ENCODE measurements at places on chromosomes 4 and X. TPM values are rescaled to one million over a fixed set of nuclear protein-coding genes. Genes with fewer than 3 reads are reported as not detected.
A peak's percentile ranks its signal among the peaks of the same experiment; 100 is the strongest.

- H3K27me3 ChIP-seq, result no peaks in the 10 kb centered on the region
- no peak overlapping the region for H3K27ac ChIP-seq
- H3K36me3 ChIP-seq, result no peaks in the 10 kb centered on the region
- no peak overlapping the region for H3K4me3 ChIP-seq
- DNase-seq, result no peak
- no peaks in the 10 kb centered on the region for H3K4me1 ChIP-seq
Observed at GRCh38 chr4:177860171-177860570, 417.9 kb upstream of the AGA start.

- H3K27me3 ChIP-seq, result no peaks in the 10 kb centered on the region
- no peak overlapping the region for H3K4me3 ChIP-seq
- H3K36me3 ChIP-seq, result no peaks in the 10 kb centered on the region
- no peaks in the 10 kb centered on the region for H3K4me1 ChIP-seq
- no peak overlapping the region for H3K27ac ChIP-seq
- DNase-seq, result no peak
Observed at GRCh38 chrX:111492085-111492484, 19.4 kb upstream of the SERTM2 start.

DNA sequence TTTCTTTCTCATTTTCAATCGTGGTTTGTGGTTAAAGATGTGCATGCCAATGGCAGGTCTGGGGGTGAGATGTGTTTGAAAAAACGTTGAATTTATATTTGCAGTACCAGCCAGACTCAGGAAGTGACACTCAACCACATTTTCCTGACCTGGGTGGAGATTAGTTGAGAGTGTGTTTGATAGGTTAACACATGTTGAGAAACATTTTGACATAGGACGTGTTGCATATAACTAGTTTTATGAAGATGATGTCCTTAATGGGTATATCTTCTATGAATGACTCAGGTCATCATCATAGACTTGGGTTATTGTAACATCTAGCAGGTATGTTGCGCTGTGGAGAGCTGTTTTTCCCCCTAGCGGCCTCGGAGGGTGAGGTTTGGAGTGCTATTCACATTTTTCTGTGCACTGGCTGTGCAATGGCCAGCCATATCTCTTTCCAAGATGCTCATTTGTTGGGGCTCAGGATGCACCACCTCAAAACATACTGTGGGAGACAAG, 21.7 kb upstream of the CD38 start:
- peaks cover 36% of the 10 kb centered on the region for H3K4me1 ChIP-seq
- peak overlapping the region; percentile 41 for H3K4me3 ChIP-seq
- peak overlapping the region; percentile 39 for H3K27ac ChIP-seq
- H3K36me3 ChIP-seq, result no peaks in the 10 kb centered on the region
- H3K27me3 ChIP-seq, result no peaks in the 10 kb centered on the region
- DNase-seq, result peak; percentile 72

- H3K36me3 ChIP-seq, result no peaks in the 10 kb centered on the region
- peak within 1 kb of the TSS; percentile 38 for H3K4me3 ChIP-seq
- no peak for DNase-seq
- H3K27me3 ChIP-seq, result peaks cover 46% of the 10 kb centered on the region
- no peak within 1 kb of the TSS for H3K27ac ChIP-seq
Observed at GRCh38 chr4:54099748-54100574, at the start of gene GSX2. Gene GSX2 (plus strand): TSS chr4:54100163. CDS start chr4:54100345, 182 bp downstream.

DNA sequence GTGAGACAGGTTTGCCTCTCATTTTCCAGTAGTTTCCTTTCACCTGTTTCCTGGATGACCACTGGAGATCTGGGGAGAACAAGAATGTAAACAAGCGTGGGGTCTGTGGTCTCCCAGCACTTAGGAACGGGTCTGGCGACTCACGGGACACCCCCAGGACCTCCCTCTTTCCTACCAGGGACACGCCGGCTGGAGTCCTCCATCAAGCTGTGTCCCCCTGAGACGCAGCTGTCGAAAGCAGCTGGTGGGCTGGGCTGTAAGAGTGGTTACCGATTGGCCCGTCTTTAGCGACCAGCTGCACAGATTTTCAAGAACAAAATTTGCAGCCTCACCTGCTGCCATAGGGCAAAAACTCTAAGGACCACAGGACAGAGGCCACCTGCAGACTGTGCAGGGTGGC, 11.9 kb downstream of the LRPAP1 start:
- H3K4me3 ChIP-seq, result no peak overlapping the region
- no peaks in the 10 kb centered on the region for H3K27me3 ChIP-seq
- no peaks in the 10 kb centered on the region for H3K4me1 ChIP-seq
- peaks cover 26% of the 10 kb centered on the region for H3K36me3 ChIP-seq
- H3K27ac ChIP-seq, result no peak overlapping the region
- DNase-seq, result no peak

DNA sequence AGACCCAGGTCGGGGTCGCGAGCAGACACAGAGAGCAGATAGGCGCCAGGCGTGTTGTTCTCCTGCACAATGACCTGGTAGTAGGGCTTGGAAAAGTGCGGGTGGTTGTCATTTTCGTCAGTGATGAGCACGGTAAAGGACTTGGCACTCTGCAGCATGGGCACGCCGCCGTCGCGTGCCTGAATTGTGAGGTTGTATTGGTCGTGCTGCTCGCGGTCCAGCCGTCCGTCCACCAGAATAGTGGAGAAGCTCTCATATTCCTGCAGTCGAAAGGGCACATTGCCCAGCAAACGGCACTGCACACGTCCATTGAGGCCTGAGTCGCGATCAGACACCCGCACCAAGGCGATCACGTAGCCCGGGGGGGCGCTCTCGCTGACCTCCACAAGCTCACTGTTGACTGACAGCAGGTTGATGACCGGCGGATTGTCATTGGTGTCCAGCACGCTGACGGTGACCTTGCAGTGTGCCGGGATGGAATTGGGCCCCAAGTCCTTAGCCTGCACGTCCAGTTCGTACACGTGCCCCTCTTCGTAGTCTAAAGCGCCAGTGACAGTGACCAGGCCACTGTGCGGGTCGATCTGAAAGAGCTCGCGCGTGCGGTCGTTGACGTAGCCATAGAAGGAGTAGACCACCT, 2.8 kb downstream of the PCDH19 start:
- H3K4me3 ChIP-seq, result no peak overlapping the region
- no peaks in the 10 kb centered on the region for H3K4me1 ChIP-seq
- no peak for DNase-seq

- DNase-seq, result no peak
- H3K27ac ChIP-seq, result no peak overlapping the region
- no peaks in the 10 kb centered on the region for H3K36me3 ChIP-seq
- H3K27me3 ChIP-seq, result no peaks in the 10 kb centered on the region
- no peaks in the 10 kb centered on the region for H3K4me1 ChIP-seq
- no peak overlapping the region for H3K4me3 ChIP-seq
Observed at GRCh38 chr4:3827616-3828492, 61.7 kb downstream of the ADRA2C start.

- no peaks in the 10 kb centered on the region for H3K4me1 ChIP-seq
- no peak overlapping the region for H3K27ac ChIP-seq
- DNase-seq, result no peak
- H3K36me3 ChIP-seq, result no peaks in the 10 kb centered on the region
- H3K4me3 ChIP-seq, result no peak overlapping the region
Observed at GRCh38 chrX:19003756-19004155, 19.8 kb upstream of the PHKA2 start.

GRCh38 chrX:8607326-8607725, 124.6 kb downstream of the ANOS1 start:
- H3K4me1 ChIP-seq, result no peaks in the 10 kb centered on the region
- H3K4me3 ChIP-seq, result no peak overlapping the region
- no peaks in the 10 kb centered on the region for H3K36me3 ChIP-seq
- no peak overlapping the region for H3K27ac ChIP-seq

DNA sequence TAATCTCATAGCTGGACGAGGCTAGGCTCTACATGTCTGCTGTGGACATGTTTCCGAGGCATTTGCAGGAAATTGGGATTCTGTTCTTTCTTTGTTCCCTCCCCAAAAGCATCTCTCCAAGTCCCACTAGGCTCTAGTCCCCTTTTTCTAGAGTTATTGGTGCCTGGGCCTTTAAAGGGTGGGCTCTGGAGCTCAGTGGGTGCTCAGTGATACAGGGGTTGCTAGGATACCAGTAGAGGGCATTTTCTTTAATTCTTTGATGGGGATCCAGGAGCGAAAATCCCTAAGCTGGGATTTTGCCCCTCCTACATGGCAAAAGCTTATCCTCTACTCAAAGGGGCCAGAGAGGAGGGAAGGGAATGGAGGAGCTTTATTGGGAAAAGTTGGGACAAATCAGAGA, 34.2 kb downstream of the ARHGEF9 start:
- H3K36me3 ChIP-seq, result no peaks in the 10 kb centered on the region
- no peaks in the 10 kb centered on the region for H3K27me3 ChIP-seq
- H3K4me1 ChIP-seq, result peaks cover 4% of the 10 kb centered on the region
- no peak overlapping the region for H3K4me3 ChIP-seq

GLOD5 gene
- total RNA-seq, result not detected

DNA sequence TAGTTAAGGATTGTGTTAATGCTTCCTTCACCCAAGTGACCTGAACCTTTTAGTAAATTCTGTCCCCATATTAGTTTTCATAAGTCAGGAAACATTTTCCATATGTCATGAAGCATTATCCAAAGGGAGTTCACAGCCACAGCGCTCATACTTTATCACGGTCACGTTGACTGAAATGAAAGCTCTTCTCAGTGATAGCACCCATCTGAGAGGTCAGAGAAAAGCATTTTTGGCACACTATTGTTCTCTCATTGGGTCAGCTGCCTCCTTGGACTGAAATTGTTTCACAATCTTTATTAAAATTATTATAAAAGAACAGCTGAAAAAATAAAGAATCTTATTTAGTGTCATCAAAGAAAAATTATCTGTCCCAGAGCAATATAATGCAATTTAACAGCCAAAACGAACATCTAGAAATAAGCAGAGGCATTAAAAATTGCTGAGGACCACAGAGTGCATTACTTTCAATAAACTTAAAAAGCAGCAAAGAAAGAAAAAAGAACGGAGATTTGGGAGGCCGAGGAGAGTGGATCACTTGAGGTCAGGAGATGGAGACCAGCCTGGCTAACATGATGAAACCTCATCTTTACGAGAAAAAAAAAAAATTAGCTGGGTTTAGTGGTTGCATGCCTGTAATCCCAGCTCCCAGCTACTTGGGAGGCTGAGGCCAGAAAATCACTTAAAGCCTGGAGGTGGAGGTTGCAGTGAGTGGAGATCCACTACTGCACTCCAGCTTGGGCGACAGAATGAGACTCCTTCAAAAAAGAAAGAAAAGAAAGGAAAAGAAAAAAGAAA, 680.8 kb upstream of the FAM241A start:
- H3K4me1 ChIP-seq, result no peaks in the 10 kb centered on the region
- no peak overlapping the region for H3K4me3 ChIP-seq
- no peaks in the 10 kb centered on the region for H3K36me3 ChIP-seq
- H3K27me3 ChIP-seq, result no peaks in the 10 kb centered on the region

DNA sequence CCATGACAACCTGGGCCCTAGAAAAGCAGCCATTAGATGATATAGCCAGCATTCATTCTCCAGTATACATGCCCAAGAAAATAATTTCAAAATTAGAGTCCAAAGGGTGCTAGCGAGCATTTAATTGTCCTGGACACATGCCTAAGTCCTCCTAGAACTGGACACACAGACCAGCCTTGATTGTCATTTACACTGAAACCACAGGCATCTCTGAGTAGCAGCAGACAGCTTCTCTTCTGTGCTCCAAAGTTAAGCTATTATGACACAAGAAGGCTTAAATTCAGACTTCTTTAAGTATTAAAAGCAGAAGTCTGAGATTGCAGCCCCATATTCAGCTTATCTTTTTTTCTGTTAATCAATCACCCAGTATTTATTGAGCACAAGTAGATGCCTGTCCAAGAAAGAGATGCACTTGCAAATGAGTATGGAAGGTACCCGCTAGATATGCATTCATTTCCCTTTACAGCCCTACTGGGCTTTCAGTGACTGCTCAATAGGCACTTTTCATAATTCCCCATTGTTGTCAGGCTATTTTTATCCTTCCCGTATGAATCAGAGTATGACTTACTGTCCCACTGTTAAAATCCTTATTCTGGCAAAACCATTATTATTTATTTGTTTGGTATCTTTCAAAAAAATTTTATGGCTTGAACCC, 374.1 kb downstream of the FBXW7 start:
- H3K36me3 ChIP-seq, result no peaks in the 10 kb centered on the region
- no peak for DNase-seq
- no peak overlapping the region for H3K27ac ChIP-seq

- no peaks in the 10 kb centered on the region for H3K27me3 ChIP-seq
- no peak overlapping the region for H3K4me3 ChIP-seq
- no peak for DNase-seq
- no peaks in the 10 kb centered on the region for H3K4me1 ChIP-seq
- H3K27ac ChIP-seq, result no peak overlapping the region
- no peaks in the 10 kb centered on the region for H3K36me3 ChIP-seq
Observed at GRCh38 chr4:151921811-151922210, 161.0 kb upstream of the GATB start.

- no peak overlapping the region for H3K27ac ChIP-seq
- H3K4me1 ChIP-seq, result no peaks in the 10 kb centered on the region
- no peaks in the 10 kb centered on the region for H3K27me3 ChIP-seq
- no peak for DNase-seq
Observed at GRCh38 chr4:32117693-32118092, 1397.5 kb downstream of the PCDH7 start.

- no peak overlapping the region for H3K4me3 ChIP-seq
- no peak for DNase-seq
- no peak overlapping the region for H3K27ac ChIP-seq
- no peaks in the 10 kb centered on the region for H3K36me3 ChIP-seq
- H3K4me1 ChIP-seq, result no peaks in the 10 kb centered on the region
Observed at GRCh38 chr4:180870623-180871022, 1372.6 kb upstream of the TENM3 start.

DNA sequence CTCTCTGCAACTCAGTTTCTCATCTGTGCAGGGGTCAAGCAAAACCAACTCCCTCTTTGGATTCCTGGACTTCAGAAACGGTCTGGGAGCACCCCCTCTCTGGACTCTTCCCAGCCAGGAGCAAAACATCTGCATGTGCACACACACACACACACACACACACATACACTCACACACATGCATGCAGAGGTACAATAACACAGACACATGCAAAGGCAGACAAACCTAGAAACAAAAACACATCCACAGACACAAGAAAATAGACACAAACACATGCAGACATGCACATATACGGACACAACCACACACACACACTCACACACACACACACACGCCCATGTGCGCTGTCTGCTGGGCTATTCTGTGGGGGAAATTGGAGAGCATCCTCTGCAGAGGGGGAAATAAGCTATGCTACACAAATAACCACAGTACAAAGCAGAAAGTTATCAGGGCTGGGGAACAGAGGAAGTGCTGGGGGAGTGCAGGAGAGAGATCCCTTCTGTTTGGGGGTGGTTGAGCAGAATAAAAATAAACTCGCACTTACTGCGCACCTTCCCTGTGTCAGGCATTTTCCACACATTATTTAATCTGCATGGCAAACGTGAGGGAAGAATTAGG, 19.9 kb downstream of the IQSEC2 start:
- no peaks in the 10 kb centered on the region for H3K36me3 ChIP-seq
- H3K27ac ChIP-seq, result no peak overlapping the region
- no peak for DNase-seq
- H3K27me3 ChIP-seq, result no peaks in the 10 kb centered on the region
- H3K4me3 ChIP-seq, result no peak overlapping the region
- H3K4me1 ChIP-seq, result peaks cover 5% of the 10 kb centered on the region

- no peak for DNase-seq
- H3K36me3 ChIP-seq, result no peaks in the 10 kb centered on the region
- no peaks in the 10 kb centered on the region for H3K27me3 ChIP-seq
- H3K4me3 ChIP-seq, result no peak overlapping the region
- no peak overlapping the region for H3K27ac ChIP-seq
Observed at GRCh38 chr4:40038977-40039376, 17.7 kb upstream of the N4BP2 start.

SH2D1A gene
- 23.8 TPM for total RNA-seq
